ENCODE measurements at places on chromosomes 1 and 21.

DNA sequence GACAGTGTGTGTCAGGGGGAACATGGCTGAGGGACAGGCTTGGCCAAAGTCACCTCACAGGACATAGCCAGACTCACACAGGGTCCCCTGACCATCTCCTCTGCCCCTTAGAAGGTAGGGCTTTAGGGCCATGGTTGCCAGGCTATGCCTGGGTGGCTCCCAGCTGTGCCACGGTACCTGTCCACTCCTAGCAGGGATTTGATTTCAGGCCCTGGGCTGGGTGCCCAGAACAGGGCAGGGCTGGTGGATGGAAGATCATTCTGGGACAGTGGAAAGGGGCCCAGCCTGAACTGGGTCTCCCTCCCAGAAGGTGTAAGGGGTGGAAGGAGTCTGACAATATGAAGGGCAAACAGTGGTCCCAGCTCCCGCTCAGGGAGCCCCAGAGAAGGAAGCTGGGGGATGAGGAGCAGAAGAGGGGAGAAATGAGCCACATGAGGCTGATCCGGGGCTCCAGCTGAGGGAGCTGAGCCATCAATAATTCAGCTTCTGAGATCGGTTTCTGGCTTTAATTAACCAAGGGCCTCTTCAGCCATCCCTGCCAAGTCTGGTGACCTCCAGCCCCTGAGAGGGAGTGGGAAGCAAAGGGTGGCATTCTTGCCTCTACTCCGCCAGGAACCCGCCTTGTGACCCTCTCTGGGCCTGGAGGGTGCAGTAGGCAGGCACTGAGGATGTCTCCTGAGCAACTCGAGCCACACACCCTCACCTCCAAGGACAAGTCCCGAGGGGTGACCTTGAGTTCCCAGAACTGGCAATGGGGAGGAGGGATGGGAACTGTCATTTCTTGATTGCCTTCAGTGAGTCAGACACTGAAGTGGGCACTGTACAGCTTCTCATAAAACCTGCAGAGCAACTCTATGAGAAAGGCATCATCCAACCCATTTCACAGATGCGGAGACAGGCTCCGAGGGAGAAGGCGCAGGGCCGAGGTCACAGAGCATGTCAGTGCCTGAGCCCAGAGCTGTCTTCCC is 2.1 kb downstream of the CD164L2 start:
- no peak for DNase-seq

DNA sequence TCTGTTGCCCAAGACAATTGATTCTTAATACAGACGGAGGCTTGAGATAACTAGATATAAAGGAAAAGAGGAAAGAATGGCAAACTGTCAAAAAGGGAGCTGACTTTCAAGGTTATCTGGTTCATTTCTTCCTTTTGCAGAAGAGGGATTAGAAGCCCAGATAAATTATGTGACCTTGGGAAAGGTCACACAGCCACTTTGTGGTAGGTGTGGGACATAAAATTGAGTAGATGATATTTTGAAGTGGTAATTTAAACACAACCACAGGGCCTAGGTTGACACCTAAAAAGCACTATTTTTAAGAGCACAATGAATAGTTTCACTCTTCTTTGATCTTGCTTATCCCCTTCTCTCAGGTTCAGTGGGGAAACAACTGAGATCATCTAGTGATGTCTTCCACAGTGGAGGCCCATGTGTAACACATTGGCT is 16.9 kb upstream of the KIAA0040 start:
- no peak for DNase-seq

DNA sequence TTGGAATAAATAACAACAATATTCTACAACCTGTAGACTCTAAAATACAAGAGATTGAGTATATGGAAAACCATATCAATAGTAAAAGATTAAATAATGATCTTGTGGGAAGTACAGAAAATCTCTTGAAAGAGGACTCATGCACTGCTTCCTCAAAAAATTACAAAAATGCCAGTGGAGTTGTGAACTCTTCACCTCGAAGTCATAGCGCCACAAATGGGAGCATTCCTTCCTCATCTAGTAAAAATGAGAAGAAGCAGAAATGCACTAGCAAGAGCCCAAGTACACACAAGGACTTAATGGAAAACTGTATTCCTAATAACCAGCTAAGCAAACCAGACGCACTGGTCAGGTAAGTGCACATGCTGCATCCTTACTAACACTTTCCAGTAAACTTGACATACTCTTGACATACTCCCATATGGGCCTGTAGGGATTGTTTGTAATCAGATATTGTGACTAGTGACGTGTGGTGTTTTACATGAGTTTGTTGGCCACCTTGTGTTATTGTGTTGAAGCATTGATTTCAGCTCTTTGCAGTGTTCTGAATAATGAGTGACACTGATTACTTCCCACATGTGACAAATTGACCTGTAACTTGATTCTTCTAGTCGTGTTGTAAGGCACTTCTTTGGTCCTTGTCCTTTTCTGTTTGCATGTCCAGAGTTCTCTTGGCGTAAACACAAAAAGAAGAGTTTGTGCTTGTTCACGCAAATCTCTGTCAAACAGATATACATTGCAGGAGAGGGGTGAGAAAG is 28.0 kb downstream of the MACO1 start:
- DNase-seq = no peak

DNA sequence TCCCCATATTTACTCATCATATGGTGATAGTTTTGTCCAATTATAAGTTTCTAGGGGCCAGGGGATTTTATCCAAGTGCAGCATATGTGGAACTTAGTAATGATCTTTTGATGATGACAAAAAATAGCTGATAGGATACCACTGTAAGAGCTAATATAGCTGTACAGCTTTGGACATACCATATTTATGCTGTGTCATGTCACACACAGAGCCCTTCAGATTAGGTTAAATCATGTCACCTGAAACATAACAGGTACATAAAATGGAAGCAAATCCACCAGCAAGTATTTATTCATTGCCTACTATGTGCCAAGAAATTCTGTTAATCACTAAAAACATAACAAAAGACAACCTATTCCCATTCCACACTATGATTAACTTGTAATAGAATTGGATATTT is 82.8 kb upstream of the IPO9 start:
- DNase-seq = no peak

- DNase-seq = no peak
Measured at GRCh38 chr1:32910319-32910718, 9.1 kb upstream of the TMEM54 start.

GRCh38 chr1:153649863-153650235 is 8.7 kb upstream of the SNAPIN start:
- peak; percentile 95 for DNase-seq

- DNase-seq = no peak
Measured at GRCh38 chr1:47593598-47594285, 155.9 kb downstream of the FOXD2 start.

DNA sequence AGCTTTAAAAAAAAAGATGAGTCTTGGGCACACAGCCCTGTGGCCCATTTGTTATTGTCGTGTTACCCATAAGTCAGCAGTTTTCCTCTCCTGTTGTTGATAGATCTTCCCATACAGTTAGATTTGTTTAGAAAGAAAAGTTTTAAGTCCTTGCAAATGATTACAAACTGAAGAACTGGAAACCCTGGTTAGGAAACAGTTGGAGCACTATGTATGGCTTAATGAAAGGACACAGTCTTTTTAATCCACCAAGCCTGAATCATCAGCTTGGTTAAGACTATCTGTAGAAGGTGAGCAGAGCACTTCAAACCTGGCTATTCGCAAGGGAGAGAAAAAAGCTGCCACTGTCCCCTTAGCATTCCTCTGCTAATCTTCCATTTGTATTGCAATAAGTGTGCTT is 241.0 kb downstream of the DISC1 start:
- no peak for DNase-seq

GRCh38 chr1:184407816-184408510 is 21.1 kb downstream of the C1orf21 start:
- no peak for DNase-seq

All from NCI-H1092 (cell line).